ENCODE measurements at places on chromosomes 3 and 15. TPM values are rescaled to one million over a fixed set of nuclear protein-coding genes. Genes with fewer than 3 reads are reported as not detected.

SHISA5 gene
- 104 TPM for polyA plus RNA-seq

EFCAB12 gene
- 0.37 TPM for polyA plus RNA-seq

TRH gene
- 2.9 TPM for polyA plus RNA-seq

WDR93 gene
- 0.32 TPM for polyA plus RNA-seq

DPPA2 gene
- polyA plus RNA-seq, result 0.62 TPM

CCDC174 gene
- polyA plus RNA-seq, result 24.1 TPM

C3orf20 gene
- polyA plus RNA-seq, result 0.02 TPM

DNA sequence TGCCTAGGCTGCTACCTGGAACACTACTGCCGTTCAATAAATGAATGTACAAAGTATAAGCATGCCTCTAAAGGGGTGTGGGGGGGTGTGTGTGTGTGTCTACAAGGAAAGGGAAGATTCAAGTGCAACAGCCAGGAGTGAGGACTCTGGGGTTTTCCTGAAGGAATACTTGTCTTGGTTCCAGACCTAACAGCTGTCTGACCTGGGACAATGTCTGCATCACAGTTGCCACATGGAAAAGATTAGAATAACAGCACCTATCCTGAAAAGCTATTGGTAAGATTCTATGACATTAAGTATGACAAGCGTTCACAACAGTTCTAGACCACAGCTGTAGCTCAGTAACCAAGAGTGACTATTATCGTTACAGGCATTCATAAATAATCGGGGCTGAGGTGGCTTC, 345.2 kb downstream of the FOXP1 start:
- DNase-seq, result no peak

DNA sequence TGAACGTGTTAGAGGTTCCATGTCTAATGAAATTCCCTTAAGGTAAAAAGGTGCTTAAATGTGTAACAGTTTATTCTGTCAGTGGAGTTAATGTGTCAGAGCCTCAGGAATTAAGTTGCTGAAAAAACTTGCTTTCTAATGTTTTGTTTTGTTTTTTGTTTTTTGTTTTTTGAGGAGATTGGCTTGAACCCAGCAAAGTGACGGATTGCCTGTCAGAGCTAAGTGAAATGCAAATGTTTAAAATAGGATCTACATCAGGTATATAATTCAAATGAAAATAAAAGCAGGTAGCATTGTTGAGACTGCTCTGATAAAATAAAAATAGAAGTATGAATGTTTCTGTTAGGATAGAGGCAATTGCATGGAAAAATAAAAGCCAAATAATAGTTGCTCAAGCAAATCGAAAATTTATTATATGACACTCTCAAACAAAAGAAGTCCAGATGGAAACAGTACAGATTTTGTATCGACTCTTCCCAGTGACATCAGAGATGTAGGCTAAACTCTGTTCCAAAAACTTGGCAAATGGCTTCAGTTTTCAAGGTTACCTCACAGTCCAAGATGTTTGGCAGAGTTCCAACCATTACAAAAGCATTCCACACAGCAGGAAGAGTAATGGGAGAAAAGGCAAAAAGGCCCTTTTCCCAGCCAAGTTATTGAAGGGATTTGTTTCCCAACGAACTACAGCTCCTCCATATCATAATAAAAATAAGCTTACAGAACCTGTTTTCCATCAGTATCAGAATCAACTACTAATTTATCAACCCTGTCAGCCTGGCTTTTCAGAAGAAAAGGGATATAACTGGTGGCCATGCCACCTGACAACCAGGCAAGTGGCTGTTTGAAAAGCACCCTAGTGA, 291.0 kb downstream of the TBL1XR1 start:
- no peak for DNase-seq

DNA sequence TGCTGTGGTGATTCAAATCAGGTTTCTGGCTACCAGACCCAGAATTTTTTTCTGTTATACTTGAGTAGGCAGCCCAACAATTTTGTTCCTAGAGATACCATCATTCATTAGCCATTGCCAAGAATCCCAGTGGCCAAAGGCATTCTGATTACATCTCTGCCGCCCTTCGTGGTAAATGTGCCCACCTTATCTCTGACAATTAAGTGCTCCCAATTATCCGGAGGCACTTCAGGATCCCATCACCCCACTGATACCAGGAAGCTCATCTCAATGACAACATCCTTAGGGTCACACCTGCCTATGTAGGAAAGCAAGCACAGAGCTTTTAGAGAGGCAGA, 43.2 kb upstream of the RPL35A start:
- DNase-seq, result no peak

GRCh38 chr3:66149269-66149668, 71.5 kb upstream of the SLC25A26 start:
- no peak for DNase-seq

DNA sequence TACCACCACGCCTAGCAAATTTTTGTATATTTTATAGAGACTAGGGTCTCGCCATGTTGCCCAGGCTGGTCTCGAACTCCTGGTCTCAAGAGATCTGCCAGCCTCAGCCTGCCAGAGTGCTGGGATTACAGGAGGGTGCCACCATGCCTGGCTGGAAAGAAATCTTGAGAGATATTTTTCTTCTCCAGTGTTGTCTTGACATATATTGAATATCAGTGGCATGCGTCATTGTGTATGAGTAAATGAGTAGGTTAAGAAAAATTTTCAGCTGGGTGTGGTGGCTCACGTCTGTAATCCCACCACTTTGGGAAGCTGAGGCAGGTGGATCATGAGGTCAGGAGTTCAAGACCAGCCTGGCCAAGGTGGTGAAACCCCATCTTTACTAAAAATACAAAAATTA, 3.5 kb upstream of the PIF1 start:
- no peak for DNase-seq

GRCh38 chr3:118782755-118783202, 251.9 kb downstream of the IGSF11 start:
- DNase-seq, result no peak

GRCh38 chr15:73540161-73540560, 93.0 kb downstream of the NPTN start:
- DNase-seq, result no peak

GRCh38 chr3:33174711-33175414, 43.7 kb downstream of the SUSD5 start:
- DNase-seq, result no peak

DNA sequence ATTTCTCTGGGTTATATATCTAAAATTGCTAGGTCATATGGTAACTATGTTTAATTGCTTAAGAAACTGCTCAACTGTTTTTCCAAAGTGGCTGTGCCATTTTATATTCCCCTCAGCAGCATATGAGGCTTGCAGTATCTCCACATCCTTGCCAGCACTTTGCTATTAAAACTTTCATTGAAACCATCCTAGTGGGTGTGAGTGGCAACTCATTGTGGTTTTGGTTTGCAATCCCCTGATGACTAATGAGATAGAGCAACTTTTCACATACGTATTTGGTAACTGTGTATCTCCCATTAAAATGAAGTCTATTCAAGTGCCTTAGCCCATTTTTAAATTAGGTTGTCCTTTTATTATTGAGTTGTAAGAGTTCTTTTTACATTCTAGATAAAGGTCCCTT, 17.3 kb downstream of the KPNA1 start:
- no peak for DNase-seq

GRCh38 chr3:31102196-31102879, 207.9 kb upstream of the GADL1 start:
- no peak for DNase-seq

DNA sequence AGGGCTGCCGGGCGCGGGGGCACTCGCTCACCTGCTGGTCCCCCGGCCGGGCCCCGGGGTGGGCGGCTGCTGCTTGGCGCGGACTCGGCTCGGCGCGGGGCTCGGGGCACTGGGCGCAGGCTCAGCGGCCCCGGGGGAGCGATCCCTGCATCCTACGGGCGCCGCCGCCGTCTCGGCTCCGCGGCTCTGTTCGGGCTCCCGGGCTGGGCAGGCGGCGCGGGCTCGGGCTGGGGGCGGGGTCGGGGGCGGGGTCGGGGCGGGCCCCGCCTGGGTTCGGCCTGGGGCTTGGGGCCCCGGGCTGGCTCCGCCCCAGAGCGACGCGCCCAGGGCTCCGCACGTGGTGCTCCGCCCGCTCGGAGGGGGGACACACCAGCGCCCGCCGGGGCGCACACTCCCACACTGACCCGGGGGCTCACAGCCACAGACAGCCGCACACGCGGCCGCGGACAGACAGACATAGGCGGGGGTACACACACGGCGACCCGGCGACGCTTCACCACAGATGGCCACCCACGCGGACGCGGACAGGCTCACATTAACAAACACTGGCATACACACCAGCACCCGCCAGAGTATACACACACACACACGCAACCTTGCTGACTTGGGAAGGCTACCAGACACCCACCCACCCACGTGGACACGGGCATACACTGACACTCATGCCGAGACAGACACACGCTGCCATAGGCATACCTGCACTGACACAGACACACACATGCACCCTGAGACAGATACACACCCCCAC, at the start of gene SCN5A:
Gene SCN5A (minus strand): TSS at position 188 of the 748 bp plus-strand sequence. CDS start 16,380 bp downstream, outside the sequence.
- DNase-seq, result peak; percentile 41

DNA sequence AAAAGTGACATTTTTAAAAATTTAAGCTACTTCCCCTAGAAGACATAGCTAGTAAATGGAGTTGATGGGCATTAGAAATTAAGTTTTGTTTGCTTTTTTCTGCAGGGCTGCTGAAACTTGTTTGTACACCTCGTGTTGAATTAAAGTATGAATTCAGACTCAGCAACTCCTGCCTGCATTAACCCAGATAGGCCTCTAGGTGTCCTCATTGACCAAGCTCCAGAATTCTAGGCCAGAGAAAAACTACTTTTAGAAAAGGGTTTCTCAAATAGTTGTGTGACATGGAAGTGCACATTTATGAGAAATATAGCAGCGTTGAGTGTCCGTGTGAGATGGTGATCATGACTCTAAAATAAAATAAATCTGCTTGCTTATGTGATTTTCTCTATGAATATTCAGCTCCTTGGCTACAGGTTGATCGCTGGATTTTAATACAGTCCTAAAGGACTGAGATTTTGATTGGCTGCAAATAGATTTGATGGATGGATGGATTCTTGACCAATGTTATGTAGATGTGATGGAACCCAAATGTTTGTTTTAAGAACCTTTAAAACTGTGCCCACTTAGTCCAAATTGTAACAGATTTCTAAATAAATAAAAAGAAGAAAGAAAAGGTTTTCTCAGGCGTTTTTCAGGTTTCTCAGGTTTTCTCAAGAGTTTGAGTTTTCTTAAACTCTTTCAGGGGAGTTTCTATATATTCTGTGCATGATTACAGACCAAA, 39.4 kb upstream of the LMOD3 start:
- DNase-seq, result peak; percentile 29

GRCh38 chr3:178194539-178194938, 341.7 kb upstream of the KCNMB2 start:
- DNase-seq, result no peak

GRCh38 chr3:38148311-38148882, 9.9 kb downstream of the MYD88 start:
- DNase-seq, result no peak

DNA sequence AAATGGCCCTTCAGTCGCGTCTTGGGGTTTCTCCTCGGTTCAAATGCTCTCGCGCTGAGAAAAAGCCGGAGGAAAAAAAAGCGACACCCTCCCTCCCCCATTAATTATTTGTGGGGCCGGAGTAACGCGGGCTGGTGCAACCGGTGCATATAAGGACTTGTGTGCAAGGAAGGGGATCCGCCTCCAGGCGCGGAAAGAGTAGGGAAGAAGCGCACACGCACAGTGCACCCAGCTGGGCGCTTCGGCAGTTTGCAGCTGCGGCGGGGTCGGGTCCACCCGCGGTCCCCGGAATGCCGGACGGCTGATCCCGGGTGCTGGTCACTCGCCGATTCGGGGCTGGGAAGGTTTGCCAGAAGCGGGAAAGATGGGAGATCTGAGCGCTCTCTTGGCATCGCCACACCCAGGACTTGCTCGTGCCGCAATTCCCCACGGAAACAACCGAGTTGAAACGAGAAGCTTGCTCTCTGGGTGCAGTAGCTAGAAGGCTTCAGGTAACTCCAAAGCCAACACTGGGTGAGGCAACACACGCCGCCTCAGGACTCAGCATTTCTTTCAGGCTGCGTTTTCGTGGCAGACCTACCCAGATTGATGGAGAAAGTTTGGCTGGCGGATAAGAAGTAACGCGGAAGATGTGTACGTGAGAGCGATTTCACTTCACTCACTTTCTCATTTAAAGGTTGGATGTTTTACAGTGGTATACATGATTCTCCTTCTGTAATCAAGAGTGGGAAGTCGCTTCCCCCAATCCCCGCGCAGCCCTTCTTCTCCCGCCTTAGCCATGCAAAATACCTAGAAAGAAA, 720 bp upstream of the TNIK start:
- DNase-seq, result no peak

- DNase-seq, result no peak
Measured at GRCh38 chr3:107208100-107208499, 169.1 kb upstream of the CCDC54 start.

- no peak for DNase-seq
Measured at GRCh38 chr15:38304481-38304880, 51.8 kb downstream of the SPRED1 start.

GRCh38 chr3:79366414-79366813, 401.4 kb downstream of the ROBO1 start:
- DNase-seq, result no peak

GRCh38 chr3:100033184-100033583, 81.1 kb downstream of the FILIP1L start:
- DNase-seq, result no peak

GRCh38 chr3:133461291-133461690, 61.4 kb downstream of the BFSP2 start:
- DNase-seq, result no peak

DNA sequence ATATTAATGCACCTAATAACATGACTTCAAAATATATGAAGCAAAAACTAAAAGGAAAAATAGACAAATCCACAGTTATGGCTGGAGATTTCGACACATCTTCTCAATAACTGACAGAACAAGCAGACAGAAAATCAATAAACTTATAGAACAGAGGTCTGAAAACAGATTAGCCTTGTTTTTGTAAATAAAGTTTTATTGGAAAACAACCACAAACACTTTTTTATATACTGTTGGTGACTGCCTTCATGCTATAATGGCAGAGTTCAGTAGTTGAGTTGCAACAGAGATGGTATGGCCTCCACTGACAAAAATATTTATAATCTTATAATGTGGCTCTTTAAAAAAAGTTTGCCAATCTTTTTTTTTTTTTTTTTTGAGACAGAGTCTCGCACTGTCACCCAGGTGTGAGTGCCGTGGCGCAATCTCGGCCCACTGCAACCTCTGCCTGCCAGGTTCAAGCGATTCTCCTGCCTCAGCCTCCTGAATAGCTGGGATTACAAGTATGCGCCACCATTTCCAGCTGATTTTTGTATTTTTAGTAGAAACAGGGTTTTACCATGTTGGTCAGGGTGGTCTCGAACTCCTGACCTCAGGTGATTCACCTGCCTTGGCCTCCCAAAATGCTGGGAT, 52.2 kb upstream of the GATA2 start:
- no peak for DNase-seq

All from thymus (tissue), 14 donors.